Fibroblast of the aortic adventitia (primary cell): ENCODE measurements at places on chromosomes 16 and 17. TPM values are rescaled to one million over a fixed set of nuclear protein-coding genes. Genes with fewer than 3 reads are reported as not detected.

Gene NLRP1
- 35.1 and 55.4 TPM in 2 replicates for total RNA-seq

Gene NPB
- 1.3 and 1.4 TPM in 2 replicates for total RNA-seq

Gene CA10
- total RNA-seq = not detected in 2 replicates

Gene KRTAP9-2
- not detected in 2 replicates for total RNA-seq

Gene KRTAP2-2
- total RNA-seq = not detected in 2 replicates

Gene MSLN
- total RNA-seq = not detected in 2 replicates

Gene ZFP3
- 0.74 and 1.4 TPM in 2 replicates for total RNA-seq

Gene BICDL2
- total RNA-seq = not detected in 2 replicates

Gene MRPL38
- 27.0 and 39.2 TPM in 2 replicates for total RNA-seq

Gene WNT9B
- total RNA-seq = 0.09 TPM in 1 of 2 replicates, not detected in the other

Gene EVI2A
- total RNA-seq = 9.9 and 11.0 TPM in 2 replicates

Gene ASGR2
- total RNA-seq = not detected in 2 replicates

Gene TMEM235
- not detected in 2 replicates for total RNA-seq

Gene HOXB7
- total RNA-seq = 0.18 and 4.7 TPM in 2 replicates

Gene KRTAP2-3
- not detected in 2 replicates for total RNA-seq

Gene CACNG3
- total RNA-seq = not detected in 2 replicates

Gene C1QTNF8
- total RNA-seq = not detected in 2 replicates

Gene G6PC1
- not detected in 2 replicates for total RNA-seq

Gene GRIN2A
- total RNA-seq = 0.33 and 3.4 TPM in 2 replicates

Gene LASP1
- total RNA-seq = 65.6 and 174 TPM in 2 replicates

Gene PDE6G
- 0.63 TPM in 1 of 2 replicates, not detected in the other for total RNA-seq

Gene METTL26
- total RNA-seq = 85.0 and 86.0 TPM in 2 replicates

Gene NIP7
- total RNA-seq = 23.0 and 27.9 TPM in 2 replicates

Gene ABAT
- 1.4 and 8.3 TPM in 2 replicates for total RNA-seq

Gene GAS2L2
- total RNA-seq = not detected in 2 replicates

Gene PPL
- 53.9 and 57.9 TPM in 2 replicates for total RNA-seq

Gene SLC16A13
- 0.72 and 3.1 TPM in 2 replicates for total RNA-seq

Gene B3GNT9
- total RNA-seq = 37.0 and 42.4 TPM in 2 replicates

Gene PRSS33
- total RNA-seq = not detected in 2 replicates

Gene SCGB1C2
- total RNA-seq = not detected in 2 replicates

Gene KRTAP4-6
- not detected in 2 replicates for total RNA-seq

Gene DOC2B
- total RNA-seq = not detected in 2 replicates

Gene PIP4K2B
- total RNA-seq = 25.2 and 56.8 TPM in 2 replicates

Gene KRTAP3-1
- total RNA-seq = not detected in 2 replicates

Gene AURKB
- total RNA-seq = 5.7 and 31.8 TPM in 2 replicates

Gene IL17C
- total RNA-seq = not detected in 2 replicates

Gene DRC3
- total RNA-seq = 0.74 and 1.8 TPM in 2 replicates

Gene KRTAP4-4
- not detected in 2 replicates for total RNA-seq

Gene CSH1
- not detected in 2 replicates for total RNA-seq

Gene TMC7
- total RNA-seq = 0.41 and 1.5 TPM in 2 replicates

Gene NXPH3
- total RNA-seq = 1.4 and 1.9 TPM in 2 replicates

Gene COX10
- 6.4 and 19.2 TPM in 2 replicates for total RNA-seq

Gene RPAIN
- total RNA-seq = 31.2 and 41.9 TPM in 2 replicates

Gene SPSB3
- total RNA-seq = 21.6 and 34.8 TPM in 2 replicates

Gene ZSCAN10
- not detected in 2 replicates for total RNA-seq

Gene BFAR
- total RNA-seq = 78.4 and 129 TPM in 2 replicates

Gene EMP2
- 6.8 and 31.1 TPM in 2 replicates for total RNA-seq
